ENCODE measurements at places on chromosomes 5 and 9.
A peak's percentile ranks its signal among the peaks of the same experiment; 100 is the strongest.

- peak; percentile 70 for DNase-seq
Observed at GRCh38 chr5:149636861-149637246, 55.6 kb downstream of the ARHGEF37 start.

- DNase-seq, result no peak
Observed at GRCh38 chr5:68432682-68433081, 217.1 kb downstream of the PIK3R1 start.

DNA sequence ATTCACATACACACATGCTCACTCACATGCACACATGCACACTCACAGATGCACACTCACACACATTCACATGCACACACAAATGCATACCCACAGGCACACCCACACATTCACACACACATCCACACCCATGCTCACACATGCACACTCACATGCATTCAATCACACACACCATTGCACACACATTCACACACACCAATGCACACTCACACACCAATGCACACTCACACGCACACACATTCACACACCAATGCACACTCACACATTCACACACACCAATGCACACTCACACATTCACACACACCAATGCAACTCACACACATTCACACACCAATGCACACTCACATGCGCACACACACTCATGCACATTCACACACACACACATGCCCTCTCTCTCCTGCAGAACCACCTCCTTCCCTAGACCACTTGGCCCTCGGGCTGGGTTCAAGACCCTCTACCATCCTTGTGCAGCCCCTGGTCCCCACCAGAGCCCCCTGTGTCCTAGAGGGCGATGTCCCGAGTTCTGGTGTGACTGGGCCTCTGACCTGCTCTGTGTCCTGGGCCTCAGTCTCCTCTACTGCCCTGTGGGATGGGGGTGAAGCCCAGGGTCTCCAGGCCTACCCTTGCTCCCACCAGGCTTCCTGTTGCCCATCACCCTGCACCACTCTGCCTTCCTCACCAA, 139.0 kb downstream of the OLFM1 start:
- no peak for DNase-seq

GRCh38 chr9:545480-545879, 296.0 kb upstream of the DMRT1 start:
- DNase-seq, result no peak

- no peak for DNase-seq
Observed at GRCh38 chr5:110031402-110032140, 341.8 kb downstream of the MAN2A1 start.

GRCh38 chr5:93576994-93577853, 3.8 kb downstream of the NR2F1-AS1 start:
- no peak for DNase-seq

Data from NCI-H774 (cell line).